CD8-positive, alpha-beta T cell (primary cell): ENCODE measurements at places on chromosomes 1 and 21.
A peak's percentile ranks its signal among the peaks of the same experiment; 100 is the strongest.

- DNase-seq = no peak
Observed at GRCh38 chr1:100377590-100378361, 25.5 kb downstream of the CDC14A start.

DNA sequence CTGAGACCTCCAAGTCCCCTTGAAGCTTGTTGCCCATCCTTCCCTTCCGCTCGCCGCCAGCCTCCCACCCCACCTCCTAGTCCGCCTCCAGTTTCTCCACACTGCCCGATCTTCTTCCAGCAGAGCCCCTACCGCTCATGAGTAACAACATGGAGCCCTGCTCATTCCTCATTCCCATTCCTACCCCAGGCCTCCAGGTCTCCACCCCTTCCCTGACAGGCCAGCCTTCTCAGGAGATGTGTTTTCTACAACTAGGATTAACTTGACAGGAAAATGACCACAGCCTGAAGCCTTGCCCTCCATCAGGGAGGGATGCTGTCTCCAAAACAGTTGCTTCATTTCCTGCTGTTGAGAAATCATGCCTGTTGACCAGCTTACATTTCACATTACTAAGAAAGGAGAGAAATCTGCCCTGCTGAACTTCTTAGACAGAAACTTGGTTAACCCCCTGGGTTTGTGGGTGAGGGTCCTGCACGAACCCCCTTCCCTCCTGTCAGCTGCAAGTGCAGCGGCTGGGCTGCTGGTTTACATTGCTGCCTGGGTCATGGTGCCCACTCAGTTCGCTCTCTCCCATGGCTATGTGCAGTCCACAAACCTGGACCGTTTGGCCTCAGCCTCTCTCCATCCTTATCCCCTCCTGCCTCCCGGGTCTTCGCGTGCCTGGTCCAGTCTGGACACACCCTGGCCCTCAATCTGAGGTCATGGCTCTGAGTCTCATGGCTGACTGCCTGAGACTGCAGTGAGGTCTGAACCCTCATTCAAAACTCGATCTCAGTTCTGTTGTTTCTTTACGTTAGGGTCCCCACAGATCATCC, 16.1 kb upstream of the CHI3L1 start:
- no peak for DNase-seq

- peak; percentile 47 for DNase-seq
Observed at GRCh38 chr1:212608959-212609700, 569 bp downstream of the ATF3 start.

DNA sequence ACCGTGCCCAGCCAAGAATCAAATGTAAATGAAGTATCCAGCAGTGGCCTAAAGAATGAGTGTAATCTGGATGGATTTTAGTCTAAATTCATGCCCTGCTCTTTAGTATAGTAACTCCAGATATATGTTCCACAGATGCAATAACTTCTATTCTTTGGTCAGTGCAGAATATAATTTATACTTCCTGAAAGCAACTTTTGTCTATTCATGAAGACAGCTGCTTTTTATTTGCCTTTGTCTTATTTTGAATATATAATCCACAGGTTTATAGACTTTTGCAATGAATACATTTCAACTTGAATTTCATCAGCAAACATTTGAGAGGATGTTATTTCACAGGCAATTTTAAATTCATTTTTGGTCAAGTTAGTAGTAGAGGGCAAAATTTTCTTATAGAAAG, 54.4 kb downstream of the CDC42BPA start:
- DNase-seq = no peak

- no peak for DNase-seq
Observed at GRCh38 chr1:190949939-190950338, 472.3 kb upstream of the BRINP3 start.

- DNase-seq = no peak
Observed at GRCh38 chr1:117318426-117318825, 48.8 kb upstream of the MAN1A2 start.

DNA sequence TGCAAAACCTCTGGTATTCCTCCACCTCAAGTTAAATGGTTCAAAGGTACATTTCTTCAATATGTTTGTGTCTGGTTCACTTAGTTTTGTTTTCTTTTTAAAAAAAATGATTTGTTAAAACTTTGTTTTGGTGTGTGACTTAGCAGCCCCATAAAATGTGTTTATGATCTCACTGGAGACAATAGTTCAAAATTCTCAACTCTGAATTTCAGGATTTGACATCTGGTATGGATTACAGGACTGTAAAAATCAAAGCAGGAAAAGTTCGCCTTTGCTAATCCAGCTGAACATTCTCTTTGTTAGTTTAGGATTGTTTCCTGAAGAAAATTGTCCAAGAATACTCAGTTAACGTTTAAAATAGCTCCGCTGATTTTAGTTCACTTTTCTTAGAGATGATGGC, 231.7 kb downstream of the HMCN1 start:
- no peak for DNase-seq

DNA sequence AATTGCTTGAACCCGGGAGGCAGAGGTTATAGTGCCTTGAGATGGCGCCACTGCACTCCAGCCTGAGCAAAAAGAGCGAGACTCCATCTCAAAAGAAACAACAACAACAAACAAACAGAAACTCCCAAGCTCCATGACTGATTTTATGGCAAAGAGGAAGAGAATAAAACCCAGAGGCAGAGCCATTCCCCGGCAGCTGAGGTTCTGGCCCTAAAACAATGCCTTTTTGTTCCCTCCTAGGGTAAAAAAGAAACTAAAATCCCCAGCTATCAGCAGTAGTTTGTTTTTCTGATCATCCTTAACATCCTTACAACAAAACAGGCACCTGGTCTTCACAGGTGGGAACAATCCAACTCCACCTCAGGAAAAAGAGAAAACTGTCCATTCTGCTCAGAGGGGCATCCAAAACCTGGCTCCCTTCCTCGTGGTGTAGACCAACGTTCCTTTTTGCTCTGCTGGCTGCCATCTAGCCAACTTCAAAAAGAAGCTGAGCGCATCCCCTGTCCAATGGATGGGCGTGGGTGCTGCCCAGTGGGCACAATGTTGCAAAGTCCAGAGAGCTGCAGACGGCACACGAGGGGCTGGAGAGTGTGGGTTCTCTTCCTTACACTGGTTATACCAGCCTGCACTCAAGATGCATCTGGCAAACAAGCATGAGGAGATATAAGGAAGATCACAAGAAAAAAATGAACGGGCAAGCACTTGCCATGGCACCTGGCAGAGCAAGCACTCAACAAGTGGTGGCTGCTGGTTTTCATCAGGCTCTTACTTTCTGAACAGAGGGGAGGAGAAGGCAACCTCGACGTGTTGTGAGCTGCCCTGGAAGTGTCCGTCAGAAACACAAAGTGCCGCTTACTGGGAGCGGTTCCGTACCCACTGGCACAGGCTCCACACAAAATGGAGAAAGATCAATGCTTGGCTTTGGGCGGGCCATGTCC, 54.7 kb downstream of the SLC66A1 start:
- DNase-seq = no peak

GRCh38 chr1:19045898-19046880, 89.7 kb upstream of the IFFO2 start:
- no peak for DNase-seq

GRCh38 chr1:4268889-4269284, 368.8 kb upstream of the C1orf174 start:
- DNase-seq = no peak

- no peak for DNase-seq
Observed at GRCh38 chr1:91809317-91809716, 76.6 kb downstream of the TGFBR3 start.

DNA sequence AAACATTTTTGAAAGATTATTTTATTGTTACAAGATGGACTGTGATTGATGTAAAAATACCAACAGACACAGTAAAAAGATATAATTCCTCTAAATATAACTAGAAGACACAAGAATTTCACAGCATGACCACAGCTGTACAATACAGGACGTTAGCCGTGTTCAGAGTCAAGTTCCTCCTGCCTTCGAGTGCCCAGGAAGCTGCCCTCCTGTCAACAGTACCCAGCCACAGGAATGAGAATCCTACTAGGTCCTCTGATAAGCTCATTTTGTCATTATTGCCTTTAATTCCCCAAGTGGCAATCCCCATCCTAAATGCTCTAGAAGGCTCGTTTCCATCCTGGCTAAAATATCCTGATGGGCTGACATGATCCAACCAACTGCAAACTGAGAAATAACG, 16.4 kb upstream of the CAPN2 start:
- DNase-seq = no peak

DNA sequence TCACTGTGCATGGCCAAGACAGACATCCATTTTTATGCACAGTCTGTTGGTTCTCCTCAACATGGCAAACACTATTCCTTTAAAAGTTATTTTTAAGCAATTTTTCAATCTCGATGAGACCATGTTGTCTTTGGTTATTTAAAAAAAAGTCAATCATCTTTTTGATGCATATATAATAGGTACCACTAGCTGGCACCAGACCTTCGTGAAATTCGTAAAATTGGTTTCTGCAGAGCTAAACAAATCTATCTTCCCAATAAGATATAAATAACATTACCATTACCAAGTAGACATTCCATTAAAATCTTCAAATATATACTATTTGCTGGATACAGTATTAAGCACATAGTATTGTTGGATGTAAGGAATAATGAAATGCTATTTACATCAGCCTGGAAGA, 220.0 kb upstream of the GREM2 start:
- no peak for DNase-seq

DNA sequence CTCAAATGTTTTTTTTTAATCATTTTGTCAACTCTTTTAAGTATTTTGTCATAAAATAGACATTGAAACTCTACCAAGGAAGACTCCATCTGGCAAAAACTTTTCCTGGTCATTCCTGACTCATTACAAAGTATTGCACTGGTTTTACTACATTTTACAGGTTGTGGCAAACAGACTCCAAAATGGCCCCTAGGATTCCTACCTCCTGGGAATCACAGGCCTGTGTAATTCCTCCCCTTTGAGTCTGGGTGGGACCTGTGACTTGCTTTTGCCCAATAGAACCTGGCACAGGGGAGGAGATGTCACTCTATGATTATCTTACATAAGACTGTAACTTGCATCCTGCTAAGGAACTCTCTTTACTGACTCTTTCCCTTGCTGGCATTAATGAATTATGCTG, 123.6 kb upstream of the KCNJ6 start:
- no peak for DNase-seq

DNA sequence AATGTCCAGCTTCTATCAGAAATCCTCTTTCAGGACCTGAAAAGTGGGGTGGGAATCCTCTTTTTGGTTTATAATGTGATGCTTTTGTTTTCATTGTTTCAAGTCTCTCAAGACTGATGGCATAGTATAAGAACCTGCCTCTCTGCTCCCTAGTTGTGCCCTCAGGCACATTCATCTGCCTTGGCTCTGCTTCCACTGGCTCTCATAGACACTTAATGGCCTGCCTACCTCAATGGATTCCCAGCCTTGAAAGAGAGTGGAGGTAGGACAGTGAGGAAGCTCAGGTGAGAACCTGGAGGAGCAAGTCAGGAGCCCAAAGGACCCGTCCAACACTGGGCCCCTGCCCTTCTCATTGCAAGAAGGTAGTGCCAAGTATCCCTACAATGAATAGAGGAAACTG, 4.8 kb downstream of the TTLL7 start:
- no peak for DNase-seq

DNA sequence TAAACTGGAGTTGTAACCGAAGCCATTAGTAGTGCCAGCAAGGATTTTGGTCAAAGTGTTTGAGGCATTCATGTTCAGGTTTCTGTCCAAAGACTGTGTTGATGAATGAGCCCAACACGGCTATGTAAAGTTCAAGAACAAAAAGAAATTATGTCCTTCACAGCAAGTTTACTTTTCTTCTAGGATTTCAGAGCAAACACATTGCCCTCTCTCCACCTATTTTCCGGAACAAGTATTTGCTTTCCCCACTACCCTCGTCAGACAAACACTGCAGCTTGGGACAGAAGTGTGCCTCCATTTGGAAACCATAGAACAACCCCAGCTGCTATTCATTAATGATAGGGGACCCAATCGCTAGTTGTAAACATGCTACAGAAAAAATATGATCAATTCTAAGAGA, 151.4 kb upstream of the C1orf105 start:
- no peak for DNase-seq
